ENCODE measurements at places on chromosomes 11 and 22. TPM values are rescaled to one million over a fixed set of nuclear protein-coding genes. Genes with fewer than 3 reads are reported as not detected.

DNA sequence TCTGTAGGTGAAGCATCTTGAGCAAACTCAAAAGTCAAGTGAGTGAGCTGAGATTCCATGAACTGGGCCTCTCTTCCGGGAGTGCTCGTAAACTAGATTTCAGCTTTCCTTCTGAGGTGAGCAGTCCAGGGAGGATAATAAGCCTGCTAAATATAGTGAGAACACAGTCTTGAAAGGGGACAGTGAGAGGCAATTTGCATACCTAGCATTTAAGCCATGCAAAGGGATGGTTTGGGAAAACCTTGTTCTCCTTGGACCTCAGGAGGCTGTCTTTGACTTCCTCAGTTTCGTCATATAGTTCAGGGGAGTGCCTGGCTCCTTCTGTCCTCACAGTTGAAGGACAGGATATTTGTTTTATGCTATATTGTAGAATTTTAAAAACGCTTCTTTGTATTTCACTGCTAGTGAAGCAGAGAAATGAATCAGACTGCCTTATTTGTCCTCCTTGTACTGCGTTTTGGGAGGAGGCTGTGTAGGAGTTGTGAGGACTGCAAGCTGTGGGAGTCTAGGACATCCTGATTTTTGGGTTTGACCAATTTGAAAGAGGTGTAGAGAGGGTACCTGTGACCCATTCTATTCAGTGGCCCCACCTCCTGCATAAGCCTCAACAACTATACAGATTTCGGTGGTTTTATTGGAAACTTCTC lies 11.0 kb upstream of the SORL1-AS1 start:
- DNase-seq: no peak

DNA sequence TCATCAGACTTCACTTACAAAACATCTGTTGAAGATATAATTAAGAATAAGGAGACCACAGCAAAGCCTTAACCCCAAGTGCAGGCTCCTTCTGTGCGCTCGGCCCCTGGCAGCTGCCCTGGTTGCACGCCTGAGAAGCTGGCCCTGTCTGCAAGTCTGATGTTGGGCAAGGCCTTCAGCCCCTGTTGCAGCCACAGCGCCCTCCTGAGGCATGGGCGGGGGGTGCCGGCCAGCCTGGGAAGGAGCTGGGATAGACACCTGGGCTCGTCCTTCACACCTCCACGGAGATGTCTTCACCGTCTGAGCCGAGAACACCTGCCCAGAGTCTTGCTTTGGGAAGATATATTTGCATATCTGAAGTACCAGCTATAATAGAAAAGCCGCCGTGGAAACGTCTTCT lies 104.1 kb downstream of the MPPED1 start:
- no peak for DNase-seq

DNA sequence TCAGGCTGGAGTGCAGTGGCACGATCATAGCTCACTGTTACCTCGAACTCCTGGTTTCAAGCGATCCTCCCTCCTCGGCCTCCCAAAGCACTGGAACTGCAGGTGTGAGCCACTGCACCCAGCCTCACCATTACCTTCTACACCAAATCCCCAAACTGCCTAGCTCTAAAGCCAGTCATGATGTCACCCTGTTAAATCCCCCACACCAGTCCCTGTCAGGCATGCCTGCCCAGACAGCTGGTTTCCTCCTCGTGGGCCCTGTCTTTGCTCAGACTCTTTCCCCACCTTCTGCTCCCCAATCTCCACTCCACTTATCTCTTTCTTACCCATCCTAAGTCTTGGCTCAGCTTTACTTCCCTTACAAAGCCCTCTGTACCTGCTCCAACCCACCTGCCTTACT lies 12.5 kb upstream of the EXPH5 start:
- no peak for DNase-seq

OLFML1 gene
- 0.50 TPM for total RNA-seq

GRCh38 chr11:64198511-64198910 lies 8.0 kb upstream of the FERMT3 start:
- DNase-seq: no peak

MUC5AC gene
- total RNA-seq: not detected

GRCh38 chr11:11407065-11407762 lies 54.2 kb upstream of the CSNK2A3 start:
- peak; percentile 44 for DNase-seq
